Kidney (tissue), 22 donors: ENCODE measurements at places on chromosomes 2 and 18.

DNA sequence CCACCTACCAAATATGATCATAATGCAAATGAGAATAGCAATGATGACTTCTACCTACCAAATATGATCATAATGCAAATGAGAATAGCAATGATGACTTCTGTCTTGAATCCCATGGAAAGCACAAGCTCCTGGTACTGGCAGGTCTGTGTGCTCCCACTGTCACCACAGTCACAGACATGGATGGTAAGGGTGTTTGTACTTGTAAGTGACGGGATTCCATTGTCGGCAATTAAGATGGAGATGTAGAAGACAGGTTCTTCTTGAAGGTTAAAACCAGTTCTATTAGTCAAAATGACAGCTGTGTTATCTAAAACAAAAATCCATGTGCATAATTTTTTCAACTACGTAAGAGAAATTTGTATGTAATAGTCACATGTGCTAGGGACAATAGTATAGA lies 95.0 kb downstream of the CDH19 start:
- no peak for DNase-seq

DNA sequence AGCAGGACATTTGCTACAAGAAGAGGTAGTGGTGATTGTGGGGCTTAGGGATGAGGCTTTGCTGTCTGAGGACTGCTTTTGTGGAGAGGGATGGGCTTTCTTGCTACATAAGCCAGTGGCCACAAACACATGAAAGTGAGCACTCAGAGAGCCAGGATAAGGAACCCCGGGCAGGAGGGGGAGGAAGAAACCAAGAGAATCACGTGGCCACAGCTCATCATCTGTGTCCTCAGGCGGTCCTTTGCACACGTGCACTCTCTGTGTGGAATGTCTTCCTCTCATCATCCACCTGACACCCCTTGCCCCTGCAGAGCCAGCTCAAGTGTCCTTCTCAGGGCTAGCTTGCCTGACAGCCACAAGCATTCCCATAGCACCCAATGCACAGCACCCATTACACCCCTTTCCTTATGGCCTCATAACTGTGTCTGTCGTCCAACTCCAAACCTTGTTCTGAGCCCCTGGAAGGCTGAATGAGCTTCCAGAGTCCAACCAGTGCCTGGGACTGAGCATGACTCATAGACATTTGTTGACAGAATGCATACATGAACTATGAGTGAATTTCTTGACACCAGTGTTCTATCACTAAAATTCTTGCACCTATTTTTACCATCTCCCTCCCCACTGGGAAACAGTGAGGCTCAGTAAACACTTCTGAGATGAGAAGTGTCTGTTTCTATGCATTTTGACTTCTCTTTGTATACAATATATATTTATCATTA lies 398.3 kb downstream of the ALK start:
- DNase-seq, result no peak

DNA sequence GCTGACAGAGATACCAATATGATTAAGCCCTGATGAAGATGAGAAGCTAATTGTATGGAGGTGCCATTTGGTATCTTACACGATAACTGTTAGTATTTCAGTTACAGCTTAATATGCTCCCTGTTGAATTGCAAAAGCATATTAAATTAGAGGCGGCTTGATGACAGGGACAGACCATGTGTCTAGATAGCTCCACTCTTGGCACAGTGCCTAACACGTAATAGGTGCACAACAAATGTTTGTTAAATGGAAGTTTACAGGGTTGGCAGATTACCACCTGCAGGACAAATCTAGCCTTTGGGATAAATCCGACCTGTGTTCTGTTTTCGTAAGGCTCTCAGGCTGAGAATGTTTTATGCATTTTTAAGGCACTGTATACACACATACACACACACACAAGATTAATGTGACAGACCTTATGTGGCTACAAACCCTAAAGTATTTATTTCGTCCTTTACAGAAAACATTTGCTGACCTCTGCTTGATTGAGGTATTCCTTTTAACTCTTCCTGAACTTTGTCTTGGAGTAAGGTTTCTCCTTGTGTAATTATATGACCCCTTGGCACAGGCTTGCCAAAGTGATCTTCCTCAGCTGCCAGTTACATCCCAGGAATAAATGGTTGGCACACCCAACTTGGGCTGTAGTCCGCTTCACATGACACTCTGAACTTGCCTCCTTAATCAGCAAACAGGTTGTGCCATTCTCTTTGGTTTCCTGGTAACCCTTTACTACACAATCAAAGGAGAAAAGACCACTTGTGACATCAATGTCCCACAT lies 348.9 kb downstream of the HRH4 start:
- DNase-seq, result no peak

DNA sequence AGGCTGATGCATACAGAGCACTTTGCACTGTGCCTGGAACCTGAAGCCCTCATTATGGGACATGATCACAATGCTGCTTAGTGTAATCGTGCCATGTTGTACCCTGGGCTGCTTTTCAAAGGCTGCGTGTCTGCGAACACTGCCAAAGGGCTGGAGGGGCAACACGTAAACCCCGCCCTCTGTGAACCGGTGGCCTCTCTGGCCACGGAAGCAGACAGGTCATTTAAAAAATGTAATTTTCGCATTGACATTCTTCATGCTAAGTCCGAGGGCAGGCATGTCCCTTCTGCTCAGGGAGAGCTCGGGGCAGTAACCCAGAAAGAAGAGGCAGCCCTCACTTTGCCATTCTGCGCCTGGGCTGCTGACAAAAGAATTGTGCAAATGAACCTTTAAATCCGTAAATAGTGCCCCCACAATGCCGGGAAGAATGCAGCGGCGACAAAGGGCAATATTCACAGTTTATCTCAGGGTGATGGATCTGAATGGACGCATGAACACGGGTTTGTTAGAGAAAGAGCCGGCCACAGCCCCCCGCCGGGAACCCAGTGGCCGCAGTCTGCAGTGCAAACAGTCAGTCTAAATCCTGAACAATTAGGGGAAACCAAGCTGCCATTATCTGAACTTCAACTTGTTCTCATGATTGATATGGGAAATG lies 226.1 kb downstream of the MYCN start:
- no peak for DNase-seq

GRCh38 chr2:41717839-41718238 lies 330.0 kb upstream of the PKDCC start:
- DNase-seq, result no peak

- no peak for DNase-seq
These were observed 88.8 kb downstream of the EPAS1 start for GRCh38 chr2:46385786-46386577.

- DNase-seq, result no peak
These were observed 865.5 kb downstream of the CCDC85A start for GRCh38 chr2:57049273-57049672.

GRCh38 chr2:27261241-27261925 lies 1.5 kb downstream of the SLC30A3 start:
- DNase-seq, result no peak

DNA sequence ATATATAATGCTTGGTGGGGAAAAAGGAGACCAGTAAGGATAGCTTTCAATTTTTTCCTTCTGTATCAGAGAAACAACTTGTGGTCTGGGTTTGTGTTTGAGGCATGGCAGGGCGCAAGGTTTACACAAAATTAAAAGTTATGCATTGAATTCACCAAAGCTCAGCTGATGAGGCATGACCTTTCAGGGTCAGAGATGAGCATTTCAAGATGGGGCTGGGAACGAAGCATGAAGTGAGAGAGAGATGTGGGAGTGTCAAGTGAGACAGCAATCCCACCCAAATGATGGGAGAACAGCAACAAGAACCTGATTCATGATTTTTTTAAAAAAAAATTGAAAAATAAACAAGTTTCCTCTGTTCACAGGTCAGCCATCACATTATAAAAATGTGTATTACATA lies 4.9 kb downstream of the GPR55 start:
- peak; percentile 18 for DNase-seq

DNA sequence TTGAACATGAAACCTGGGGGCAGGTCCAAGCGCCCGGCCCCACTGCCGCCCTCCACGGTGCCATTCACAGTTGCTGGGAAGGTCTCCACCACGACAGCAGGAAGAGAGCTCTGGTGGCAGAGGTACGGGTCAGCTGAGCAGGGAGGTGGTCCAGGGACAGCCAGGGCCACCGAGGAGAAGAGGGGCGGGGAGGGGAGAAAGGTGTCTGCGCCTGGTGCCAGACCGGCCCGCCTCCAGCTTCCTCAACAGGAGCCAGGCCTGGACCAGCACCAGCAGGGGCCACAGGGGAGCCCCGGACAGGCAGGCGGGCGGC lies 56.2 kb downstream of the BIN1 start:
- DNase-seq, result peak; percentile 70

DNA sequence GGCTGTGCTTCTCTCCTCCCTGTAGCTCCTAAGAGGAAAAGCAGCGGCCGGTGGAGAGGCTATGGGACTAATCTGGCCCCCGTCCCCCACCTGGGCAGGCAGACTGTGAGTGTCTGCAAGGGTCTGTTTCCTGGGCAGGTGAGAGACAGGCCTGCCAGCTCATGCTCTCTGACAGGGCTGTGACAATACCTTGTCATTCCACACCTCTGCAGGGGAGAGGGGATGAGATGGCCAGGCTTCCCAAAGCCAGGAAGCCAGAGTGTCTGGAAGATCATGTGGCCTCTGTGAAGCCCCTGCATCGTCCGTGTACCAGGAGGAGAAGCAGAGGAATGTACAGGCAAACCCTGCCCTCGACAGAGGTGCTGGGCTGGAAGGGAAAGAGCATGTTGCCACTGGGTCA lies 142.5 kb upstream of the GATA6 start:
- DNase-seq, result no peak

- DNase-seq, result no peak
These were observed 57.8 kb downstream of the C2orf76 start for GRCh38 chr2:119308793-119309330.

- DNase-seq, result no peak
These were observed 28.8 kb upstream of the INHBB start for GRCh38 chr2:120317180-120317533.

GRCh38 chr2:185255566-185255965 lies 483.0 kb upstream of the FSIP2 start:
- no peak for DNase-seq

GRCh38 chr2:119739580-119740255 lies 20.0 kb upstream of the PTPN4 start:
- no peak for DNase-seq
